Fibroblast of villous mesenchyme (primary cell): ENCODE measurements at places on chromosomes 12 and 14.

GRCh38 chr12:104109446-104110271 lies 28.4 kb downstream of the NFYB start:
- no peak for DNase-seq

DNA sequence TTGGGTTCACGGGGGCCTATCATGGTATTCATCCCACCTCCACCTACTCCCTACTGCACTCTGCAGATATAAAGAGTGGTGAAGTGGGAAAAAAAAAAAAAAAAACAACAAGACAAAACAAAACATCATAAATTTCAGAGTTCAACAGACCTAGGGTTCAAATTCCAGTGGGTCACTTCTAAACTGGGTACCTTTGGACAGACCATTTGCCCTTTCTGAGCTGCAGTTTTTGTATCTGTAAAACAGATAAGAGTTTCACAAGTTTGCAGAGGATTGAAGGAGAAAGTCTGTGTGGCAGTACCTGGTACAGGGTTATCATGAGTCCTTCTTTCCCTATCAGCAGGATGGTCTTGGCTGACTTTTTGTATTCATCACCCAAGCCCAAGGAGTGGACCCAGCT lies 211.2 kb upstream of the EEA1 start:
- no peak for DNase-seq

DNA sequence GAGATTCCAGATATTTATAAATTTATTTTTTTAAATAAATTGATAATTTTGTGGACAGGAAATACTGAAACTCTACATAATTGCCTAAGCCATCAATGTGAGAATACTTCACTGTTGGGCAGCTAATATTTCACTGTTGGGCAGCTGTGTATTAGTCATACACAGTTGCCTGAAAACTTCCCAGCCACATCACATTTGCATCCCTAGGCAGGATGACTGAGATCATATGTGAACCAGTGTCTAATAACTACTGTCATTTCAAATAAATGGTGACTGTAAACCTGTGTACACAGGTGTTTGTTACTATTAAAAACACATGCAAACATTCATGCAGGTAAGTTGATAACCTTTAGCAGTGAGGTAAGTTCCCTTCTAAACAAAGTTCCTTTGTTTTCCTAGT lies 43.9 kb downstream of the TMTC3 start:
- peak; percentile 52 for DNase-seq

- DNase-seq = peak; percentile 61
These were observed 153.9 kb upstream of the RMST start for GRCh38 chr12:97308576-97309198.

DNA sequence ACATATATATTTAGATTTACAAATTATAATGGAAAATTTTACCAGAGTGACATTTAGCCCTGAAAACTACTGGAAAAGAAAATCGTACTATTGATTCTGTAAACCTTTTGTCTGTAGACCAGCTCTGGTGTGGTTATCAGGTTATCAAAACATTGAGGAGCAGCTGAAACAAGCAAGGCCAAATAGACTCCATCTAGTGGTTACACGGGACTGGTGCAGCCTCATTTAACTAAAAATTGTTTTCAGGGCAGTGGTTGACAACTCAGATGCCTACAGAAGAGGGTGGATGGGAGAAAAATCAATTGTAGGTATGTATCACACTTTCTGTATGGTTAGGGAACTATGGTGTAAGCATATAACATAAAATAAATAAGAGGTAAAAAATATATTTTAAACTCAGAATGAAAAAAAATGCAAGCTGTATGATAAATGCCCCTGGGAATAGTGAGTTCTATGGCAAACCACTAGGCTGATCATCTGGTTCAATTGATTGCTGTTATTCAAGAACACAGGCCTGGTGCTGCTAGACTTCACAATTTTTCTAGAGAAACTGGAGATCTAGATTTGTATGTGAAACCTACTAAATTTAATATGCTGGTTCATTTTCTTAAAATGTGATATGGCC lies 51.2 kb downstream of the ACSS3 start:
- DNase-seq = peak; percentile 43

DNA sequence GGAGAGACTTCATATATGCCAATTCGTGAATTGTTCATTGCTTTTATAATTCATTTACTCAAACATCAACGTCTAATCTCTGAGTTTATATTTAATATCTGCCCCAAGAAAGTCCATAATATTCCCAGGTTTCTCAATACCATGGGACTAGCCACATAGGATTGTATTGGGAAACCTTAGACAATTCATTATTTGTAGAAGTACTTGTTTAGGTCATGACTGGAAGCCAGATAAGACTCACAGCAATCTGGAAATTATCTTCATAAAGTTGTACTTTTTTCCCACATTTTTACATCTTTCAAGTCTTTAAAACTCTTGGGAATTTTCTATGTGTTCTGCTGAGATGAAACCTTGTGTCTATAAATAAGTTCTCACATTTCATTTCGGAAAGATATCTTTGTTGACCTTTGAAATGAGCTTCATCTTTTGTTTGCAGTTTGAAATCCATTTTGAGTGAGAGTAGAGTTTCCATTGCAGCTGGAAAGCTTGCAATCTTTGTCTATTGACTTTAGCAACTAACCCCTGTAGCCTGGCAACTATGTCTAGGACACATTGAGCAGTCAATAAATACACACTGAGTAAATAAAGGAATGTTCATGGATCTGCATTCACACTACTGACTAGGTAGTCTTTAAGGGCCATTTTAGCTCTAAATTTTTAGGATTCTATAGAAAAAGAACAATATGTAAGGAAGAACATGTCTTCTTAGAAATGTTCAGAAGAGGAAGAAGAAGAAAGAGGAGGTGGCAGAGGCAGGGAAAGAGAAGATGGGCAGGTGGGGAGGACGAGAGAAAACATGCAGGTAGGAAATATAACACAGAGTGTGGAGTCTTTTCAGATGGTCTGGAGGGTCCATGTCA lies 154.4 kb downstream of the LRIG3 start:
- peak; percentile 72 for DNase-seq

DNA sequence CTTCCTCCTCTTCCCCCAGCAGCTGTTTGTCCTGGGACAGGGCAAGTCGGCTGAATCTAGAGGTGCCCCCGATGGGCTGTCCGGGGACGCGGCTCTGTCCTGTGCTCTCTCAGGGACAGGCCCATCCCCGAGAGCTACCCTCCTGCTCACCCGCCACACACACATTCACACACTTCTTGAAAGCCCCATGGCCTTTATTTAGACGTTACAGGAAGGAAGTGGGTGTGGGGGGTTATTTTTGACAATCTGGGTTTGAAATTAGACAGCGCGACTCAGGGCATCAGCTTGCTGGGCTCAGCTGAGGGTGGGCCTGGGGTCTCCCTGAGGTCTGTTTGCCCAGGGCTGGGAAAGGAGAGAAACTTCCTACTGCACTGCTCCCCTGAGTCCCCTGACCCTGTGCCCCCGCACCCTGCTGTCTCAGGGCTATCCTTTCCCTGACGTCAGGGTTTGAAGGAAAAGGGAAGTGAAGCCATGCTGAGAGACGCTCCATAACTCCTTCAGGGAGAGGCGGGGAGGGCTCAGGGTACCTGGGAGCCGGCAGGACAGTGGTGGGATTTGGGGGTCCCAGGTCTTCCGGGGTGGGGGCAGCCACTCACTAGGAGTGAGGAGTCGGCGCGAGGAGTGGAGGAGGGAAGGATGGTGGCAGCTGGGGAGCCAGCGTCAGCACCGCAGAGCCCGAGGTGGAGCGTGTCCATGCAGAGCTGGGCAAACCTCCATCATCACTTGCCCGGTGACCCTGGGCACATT lies 8.1 kb downstream of the PTPN6 start:
- DNase-seq = no peak
